ENCODE measurements at places on chromosomes 11 and 22.

DNA sequence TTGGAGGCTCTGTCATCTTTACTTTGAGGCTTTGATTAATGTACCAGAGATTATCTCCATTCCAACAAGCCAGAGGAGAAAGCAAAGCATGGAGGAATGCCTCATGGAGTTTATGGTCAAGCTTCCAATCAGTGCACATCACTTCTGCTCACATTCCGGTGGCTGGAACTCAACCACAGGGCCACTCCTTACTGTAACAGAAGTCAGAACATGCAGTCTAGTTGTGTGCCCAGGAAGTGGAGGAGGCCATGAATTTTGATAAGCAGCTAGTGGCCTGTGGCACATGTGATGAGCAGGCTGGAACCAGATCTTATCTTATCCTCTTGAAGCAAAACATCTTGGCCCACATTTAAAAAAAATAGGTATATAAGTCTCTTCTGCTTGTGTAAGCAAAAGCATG is 258.9 kb upstream of the ARHGAP20 start:
- DNase-seq, result no peak

- DNase-seq, result no peak
These were observed 12.5 kb downstream of the ATXN10 start for GRCh38 chr22:45684169-45684568.

GRCh38 chr11:8019314-8020243 is 32.4 kb downstream of the EIF3F start:
- no peak for DNase-seq

- DNase-seq, result no peak
These were observed 627.6 kb downstream of the NTM start for GRCh38 chr11:131998020-131998419.

DNA sequence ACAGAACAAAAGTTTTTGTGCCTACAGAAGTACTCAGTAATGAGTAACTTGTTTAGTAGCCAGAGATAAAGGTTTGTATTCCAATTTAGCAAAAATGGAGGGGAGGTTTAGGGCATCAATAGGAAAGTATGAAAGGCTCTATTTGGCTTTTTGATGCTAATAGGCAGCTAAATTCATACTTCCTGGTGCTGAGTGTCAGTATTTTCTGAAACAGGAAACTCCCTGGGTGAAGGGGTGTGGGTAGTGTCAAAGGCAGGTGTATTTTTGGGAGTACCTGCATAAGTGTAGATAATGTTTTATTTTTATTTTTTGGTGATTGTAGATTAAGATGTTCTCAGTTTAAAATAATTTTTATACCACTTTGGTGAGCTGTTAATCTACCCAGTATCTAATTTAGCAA is 29.3 kb upstream of the MMP7 start:
- DNase-seq, result no peak

GRCh38 chr11:75513250-75513649 is 12.5 kb downstream of the GDPD5 start:
- DNase-seq, result no peak

DNA sequence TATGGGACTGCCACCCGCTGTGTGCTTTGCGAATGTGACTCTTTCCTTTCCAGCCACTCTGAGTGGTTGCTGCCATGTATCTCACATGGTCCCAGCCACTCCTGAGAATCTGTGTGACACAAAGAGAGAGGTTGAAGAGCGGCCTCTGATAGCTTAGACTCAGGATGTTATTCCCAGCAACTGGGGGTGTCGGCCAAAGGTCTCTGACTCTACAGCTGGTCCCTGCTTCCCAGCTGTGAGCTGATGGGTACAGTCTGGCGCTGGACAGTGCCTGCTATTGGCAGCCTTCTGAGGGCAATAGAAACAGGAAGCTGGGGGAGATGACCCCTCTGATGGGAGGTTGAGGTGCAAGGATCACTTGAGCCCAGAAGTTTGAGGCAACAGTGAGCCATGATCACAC is 105.1 kb downstream of the RRAS2 start:
- DNase-seq, result no peak

- DNase-seq, result peak; percentile 45
These were observed 3.4 kb downstream of the TIMM10 start for GRCh38 chr11:57527056-57527631.

- no peak for DNase-seq
These were observed 2.7 kb upstream of the PLAAT3 start for GRCh38 chr11:63616953-63617352.

- no peak for DNase-seq
These were observed 15.3 kb downstream of the HDHD5 start for GRCh38 chr22:17143826-17144225.

DNA sequence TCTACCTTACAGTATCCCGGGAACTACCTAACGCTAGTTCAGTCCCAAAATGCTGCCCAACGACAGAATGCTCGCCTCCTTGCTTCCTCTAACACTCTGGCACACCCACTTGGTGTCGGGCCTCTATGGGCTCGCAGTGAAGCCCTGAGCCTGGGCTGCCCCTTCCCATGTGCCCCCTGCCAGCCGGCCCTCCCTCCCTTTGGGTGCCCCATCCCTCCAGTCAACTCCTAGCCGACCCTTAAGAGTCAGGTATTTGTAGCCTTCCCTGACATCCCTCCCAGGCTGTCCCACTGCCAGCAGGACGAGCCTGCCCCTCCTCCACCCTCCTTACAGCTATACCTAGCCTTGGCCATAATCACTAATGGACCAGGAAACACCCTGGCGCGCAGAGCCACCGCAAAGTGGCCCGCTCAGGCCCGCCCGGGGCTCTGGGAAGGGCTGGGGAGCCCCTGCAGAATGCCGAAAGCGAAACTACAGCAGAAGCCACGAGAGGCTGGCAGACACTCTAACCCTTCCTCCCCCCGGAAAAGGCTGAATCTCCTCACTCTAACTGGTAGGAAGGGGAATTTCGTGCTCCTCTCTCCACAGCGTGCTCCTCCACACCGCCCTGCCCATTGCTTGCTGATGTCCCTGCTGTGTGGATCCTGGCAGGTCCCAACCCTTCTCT is 8.2 kb downstream of the CBX7 start:
- no peak for DNase-seq

- DNase-seq, result no peak
These were observed 19.7 kb upstream of the DNAJB13 start for GRCh38 chr11:73931039-73931645.

- peak; percentile 45 for DNase-seq
These were observed 64.8 kb downstream of the STIM1 start for GRCh38 chr11:3920148-3920852.

DNA sequence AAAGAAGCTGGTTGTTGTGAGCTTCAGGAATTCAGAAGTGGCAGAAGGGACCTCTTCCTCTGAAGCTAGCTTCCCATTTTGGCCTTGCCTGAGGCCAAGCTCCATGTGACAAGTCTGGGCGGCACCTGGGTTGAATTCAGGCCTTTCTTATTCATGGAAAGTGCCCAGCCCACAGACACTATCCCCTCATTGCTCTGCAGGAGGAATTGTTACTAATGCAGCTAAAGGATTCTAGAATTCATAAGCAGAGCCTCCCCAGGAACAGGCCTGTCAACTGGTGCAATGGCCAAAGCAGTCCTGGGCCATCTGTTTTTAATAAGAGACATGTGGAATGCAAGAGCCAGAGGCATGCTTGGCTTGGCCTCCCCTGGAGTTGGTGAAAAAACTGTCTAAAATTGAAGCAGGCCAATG is 71.4 kb downstream of the SLC1A2 start:
- DNase-seq, result no peak

DNA sequence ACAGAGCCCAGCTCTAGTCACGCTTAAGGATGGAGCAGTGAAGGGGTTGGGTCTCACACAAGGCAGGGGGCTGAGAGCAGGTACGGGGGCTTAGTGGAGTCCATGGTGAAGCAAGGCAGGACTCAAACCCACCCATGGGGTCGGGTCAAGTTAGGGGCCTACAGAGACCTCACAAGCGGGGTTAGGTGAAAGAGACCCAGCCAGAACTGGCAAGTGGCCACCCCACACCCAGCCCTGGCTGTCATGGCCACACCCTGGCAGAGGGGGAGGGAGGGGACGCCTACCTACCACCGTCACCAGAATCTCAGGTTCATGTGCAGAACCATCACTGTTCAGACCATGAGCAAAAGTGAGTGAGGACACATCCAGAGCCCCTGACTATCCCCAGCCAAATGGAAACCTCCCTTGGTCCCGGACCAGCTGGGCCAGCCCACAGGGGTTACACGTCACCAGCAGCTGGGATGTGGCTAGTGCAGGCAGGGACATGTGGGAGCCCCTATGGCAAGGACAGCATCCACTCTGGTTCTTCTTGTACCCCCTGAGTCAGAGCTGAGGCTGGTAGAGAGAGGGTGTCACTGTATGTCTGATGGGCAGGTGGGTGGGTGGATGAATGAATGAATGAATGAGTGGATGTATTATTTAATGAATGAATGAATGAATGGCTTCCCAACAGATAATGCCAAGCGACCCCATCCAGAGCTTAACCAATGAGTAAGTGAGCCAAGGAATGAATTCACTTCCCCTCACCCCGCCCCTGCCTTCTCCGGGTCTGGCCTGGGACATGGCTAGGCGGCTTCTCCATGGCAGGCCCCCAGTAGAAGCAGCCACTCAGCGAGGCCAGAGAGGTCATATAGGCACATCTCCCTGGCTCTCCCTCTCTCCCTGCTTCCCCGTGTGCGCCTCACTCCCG is 681.6 kb downstream of the TBC1D22A start:
- DNase-seq, result no peak

GRCh38 chr22:31199187-31199586 is 12.9 kb upstream of the LIMK2 start:
- no peak for DNase-seq

DNA sequence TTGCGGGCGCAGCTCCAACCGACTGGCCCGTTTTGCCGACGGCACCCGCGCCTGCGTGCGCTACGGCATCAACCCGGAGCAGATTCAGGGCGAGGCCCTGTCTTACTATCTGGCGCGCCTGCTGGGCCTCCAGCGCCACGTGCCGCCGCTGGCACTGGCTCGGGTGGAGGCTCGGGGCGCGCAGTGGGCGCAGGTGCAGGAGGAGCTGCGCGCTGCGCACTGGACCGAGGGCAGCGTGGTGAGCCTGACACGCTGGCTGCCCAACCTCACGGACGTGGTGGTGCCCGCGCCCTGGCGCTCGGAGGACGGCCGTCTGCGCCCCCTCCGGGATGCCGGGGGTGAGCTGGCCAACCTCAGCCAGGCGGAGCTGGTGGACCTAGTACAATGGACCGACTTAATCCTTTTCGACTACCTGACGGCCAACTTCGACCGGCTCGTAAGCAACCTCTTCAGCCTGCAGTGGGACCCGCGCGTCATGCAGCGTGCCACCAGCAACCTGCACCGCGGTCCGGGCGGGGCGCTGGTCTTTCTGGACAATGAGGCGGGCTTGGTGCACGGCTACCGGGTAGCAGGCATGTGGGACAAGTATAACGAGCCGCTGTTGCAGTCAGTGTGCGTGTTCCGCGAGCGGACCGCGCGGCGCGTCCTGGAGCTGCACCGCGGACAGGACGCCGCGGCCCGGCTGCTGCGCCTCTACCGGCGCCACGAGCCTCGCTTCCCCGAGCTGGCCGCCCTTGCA is 1.0 kb downstream of the FJX1 start:
- no peak for DNase-seq

DNA sequence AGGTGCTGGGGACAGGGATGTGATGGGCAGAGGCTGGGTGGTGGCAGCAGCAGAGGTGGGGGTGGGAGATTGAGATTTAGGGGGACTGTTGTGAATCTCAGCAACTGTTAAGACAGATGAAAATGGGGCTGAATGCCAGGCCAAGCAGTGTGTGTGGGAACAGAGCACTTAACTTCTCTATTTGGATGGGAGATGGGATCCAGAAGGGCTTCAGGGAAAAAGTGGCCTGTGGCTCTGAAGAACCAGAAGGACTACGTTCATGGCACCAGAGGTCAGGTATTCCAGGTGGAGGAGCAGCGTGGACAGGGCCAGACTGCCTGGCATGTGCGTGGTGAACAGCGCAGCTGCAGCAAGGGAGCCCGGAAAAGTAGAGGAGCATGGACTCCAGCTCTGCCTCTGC is 82.6 kb upstream of the SYT13 start:
- DNase-seq, result no peak

DNA sequence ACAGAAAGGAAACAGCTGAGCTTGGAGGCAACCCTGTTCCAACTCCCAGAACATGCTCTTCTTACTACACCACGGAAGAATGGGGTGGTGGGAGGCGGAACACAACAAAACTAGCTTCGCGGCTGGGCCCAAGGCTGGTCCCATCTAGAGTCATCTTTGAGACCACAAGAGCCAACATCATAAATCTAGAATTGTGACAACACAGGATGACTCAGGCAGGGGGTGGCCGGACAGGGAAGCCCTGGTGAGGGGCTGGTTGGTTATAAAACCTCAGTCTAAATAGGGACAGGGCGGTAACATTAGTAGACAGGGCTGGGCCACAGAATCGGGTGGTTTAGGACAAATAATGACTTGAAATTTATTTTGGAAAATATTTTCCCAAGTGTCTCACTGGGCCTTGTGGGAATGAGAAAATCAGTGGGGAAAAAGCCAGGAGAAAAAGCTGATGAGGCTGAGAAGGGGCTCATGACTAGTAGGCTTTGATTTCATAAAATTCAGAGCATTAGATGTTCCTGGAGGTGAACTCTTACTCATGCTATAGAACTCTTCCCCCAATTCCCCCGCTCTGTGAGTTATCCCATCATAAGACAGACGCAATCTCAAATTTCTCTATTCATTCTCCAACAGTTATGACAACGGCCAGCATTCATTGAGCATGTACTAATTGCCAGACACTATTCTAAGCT is 151.8 kb upstream of the TIMP3 start:
- DNase-seq, result no peak

- no peak for DNase-seq
These were observed 1.9 kb downstream of the DERL3 start for GRCh38 chr22:23836692-23837495.

DNA sequence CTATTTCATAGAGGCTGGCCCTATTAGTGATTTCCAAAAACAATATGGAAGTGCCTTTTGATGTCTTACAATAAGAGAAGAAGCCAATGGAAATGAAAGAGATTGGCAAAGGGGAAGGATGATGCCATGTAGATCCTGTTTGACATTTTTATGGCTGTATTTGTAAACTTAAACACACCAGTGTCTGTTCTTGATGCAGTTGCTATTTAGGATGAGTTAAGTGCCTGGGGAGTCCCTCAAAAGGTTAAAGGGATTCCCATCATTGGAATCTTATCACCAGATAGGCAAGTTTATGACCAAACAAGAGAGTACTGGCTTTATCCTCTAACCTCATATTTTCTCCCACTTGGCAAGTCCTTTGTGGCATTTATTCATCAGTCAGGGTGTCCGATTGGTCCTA is 91.4 kb downstream of the CD44 start:
- DNase-seq, result no peak

DNA sequence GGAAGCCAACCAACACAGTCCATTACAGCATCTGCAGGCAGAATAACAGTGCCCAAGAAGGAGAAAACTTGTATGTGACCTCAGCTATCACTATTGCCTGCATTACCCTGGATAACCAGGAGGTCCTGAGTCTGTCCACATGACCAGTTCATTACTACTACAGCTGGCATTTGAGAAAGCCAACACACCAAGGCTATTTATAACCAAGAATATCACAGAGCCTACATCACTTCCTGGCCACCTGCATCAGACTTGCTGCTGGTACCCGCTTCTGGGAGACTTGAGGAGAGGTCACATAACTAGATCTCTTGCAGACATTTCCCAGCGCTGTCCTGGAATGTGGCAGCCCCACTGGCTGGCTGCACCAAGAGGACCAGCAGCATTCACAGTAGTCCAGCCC is 11.1 kb upstream of the OR56B4 start:
- DNase-seq, result no peak

GRCh38 chr11:19673924-19674729 is 38.5 kb upstream of the NAV2 start:
- DNase-seq, result no peak
